ENCODE measurements at places on chromosomes 16 and 17.

GRCh38 chr16:77679391-77679790 lies 42.9 kb upstream of the NUDT7 start:
- DNase-seq = no peak

- DNase-seq = no peak
Measured at GRCh38 chr16:21645261-21645721, 7.1 kb downstream of the IGSF6 start.

DNA sequence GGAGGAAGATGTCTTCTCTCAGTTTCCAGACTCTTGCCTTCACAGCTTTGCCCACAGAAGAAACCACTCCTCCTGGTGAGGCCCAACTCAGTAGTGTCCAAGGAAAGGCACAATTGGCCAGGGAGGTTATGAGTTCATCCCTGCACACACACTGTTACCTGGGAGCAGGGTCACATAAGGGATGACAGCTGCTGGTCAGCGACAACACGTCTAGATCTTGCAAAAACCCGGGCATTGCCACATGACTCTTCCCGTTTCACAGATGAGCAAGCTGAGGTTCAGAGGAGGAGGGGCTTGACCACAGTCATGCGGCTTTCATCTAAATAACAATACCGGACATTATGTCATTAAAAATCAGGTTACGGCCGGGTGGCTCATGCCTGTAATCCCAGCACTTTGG lies 186.0 kb downstream of the COPRS start:
- no peak for DNase-seq

- DNase-seq = no peak
Measured at GRCh38 chr17:68697850-68698361, 96.7 kb upstream of the FAM20A start.

DNA sequence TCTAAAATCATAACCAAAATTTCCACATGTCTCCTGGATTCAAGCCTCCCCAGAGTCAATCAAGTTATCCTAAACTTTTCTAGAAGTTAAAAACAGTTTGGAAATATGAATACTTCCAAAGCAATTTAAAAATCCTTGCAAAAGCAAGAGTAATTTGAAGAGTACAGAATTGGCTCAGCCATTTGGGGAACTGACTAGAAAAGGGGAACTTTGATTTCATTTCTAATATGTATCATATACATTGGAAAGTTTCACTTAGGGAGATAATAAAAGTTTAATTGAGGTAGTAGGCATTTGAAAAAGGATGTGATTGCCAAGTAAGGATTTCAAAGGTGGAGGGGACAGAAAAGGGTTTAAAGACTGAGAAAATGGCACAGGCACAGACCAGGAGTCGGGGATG lies 9.0 kb upstream of the SLFN12L start:
- DNase-seq = no peak

GRCh38 chr16:68227183-68227793 lies 8.6 kb downstream of the ESRP2 start:
- DNase-seq = no peak

DNA sequence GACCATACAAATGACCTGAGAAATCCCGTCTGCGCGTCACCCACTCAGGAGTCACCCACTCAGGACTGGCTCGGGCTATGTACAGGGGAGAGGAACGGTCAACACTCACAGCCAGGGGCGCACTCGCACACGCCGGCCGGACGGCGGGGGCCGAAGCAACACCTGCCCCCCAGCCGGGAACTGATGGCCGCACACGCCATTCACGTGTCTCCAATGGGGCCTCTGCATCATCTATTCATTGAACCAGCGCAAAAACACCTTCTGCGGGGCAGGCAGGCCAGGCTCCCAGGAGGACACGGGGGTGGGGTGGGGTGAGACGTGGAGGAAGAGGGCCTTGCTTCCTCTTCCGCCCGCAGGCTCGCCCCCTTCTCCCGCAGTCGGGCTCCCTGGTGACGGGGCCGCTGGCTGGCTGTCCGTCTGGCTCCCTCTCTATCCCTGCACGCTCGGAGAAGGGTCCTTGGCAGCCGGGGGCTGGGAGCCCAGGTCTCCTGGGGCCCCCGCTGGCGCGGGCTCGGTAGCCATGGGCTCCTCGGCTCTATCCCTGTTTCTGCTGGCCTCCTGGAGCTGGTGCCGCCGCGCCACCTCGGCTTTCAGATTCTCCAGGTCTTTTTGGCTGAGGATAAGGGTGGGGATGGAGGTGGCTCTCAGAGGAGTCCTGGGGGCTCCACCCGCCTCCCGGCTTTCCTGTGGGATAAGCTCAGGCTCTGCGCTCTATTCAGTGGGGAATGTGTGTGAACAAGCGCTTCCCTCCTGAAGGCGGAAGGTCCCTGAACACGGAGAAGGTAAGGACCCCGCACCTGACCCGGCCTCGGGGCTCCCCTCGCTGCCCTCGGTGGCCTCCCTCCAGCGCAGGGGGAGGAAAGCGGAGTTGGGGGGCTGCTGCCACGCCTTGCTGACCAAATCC lies 21.1 kb downstream of the CLUH start:
- no peak for DNase-seq

- DNase-seq = no peak
Measured at GRCh38 chr17:46986366-46986765, 7.3 kb upstream of the RPRML start.

GRCh38 chr16:53502331-53503269 lies at the start of gene AKTIP:
Gene AKTIP (minus strand): TSS chr16:53503209. CDS start chr16:53500259, 2,950 bp downstream.
- no peak for DNase-seq

GRCh38 chr17:413016-413350 lies 60.4 kb upstream of the RPH3AL start:
- DNase-seq = no peak

GRCh38 chr17:48612854-48613691 lies 2.0 kb downstream of the HOXB8 start:
- DNase-seq = no peak

- DNase-seq = no peak
Measured at GRCh38 chr16:11973070-11973469, 3.5 kb upstream of the SNX29 start.
